Bone marrow (tissue), 2 donors: ENCODE measurements at places on chromosomes 2 and 18.
A peak's percentile ranks its signal among the peaks of the same experiment; 100 is the strongest.

DNA sequence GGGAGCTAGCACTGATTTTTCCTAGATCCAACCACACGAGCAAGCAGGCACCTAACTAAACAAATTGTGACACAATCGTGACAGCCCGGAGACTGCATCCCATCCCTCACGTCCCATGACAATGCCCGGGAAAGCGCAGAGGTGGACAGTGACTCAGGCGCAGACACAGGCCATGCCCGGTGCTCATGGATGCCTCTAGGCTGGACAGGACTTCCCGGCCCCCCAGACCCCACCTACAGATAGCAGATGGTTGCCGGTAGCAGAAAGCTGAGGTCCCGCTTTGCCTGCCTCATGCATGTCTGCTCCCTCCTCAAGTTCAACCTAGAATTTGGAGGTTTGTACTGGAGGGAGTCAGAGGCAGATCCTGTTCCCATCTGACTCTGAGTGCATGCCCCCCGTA is 81.0 kb downstream of the TPO start:
- DNase-seq, result no peak

- no peak for DNase-seq
Observed at GRCh38 chr2:7013471-7014160, 96.4 kb downstream of the RNF144A start.

DNA sequence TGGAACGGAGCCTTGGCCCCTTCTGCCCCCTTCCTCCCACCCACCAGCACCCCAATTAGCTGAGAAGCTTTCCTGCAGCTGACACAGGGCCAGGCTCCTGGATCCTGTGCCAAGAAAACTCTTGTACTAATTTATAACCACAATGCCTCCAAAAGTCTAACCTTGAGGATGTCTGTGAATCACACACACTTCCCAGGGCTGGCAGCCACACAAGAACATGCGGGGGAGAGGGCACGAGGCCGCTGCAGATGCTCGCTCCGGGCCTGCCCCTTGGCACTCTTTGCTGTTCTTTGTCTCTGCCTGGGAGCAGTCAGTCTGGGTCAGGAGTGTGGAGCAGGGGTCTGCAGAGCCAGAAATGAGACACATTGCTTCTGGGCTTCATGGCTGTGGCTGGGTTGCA is 62.7 kb upstream of the KIF5C start:
- DNase-seq, result no peak

DNA sequence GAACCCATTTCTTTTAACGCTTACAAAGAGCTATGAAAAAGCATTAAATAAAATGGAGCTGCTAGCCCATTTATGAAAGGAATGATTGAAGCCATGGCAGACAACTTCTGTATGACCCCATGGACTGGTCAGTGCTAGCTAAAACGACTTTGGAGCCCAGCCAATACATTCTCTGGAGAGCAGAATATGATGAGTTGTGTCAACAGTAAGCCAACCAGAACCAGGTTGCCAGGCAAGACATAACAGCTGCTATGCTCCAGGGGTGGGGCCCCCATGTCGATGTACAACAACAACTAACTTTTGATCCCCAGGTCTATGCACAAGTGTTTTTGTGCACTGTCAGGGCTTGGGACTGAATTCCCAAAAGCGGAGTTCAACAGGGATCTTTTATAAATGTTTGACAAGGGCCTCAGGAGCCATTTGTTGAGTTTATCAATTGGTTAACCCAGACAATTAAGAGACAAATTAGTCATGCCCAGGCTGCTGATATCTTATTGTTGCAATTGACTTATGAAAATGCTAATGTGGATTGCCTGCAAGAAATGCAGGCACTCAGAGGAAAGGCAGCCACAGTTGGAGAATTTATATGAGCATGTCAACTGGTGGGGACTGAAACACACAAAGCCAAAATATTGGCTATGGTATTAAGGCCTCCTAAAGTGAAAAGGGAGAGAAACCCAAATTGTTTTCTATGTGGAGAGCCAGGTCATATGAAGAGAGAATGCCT is 64.6 kb upstream of the MYO3B start:
- DNase-seq, result no peak

GRCh38 chr2:205865905-205866441 is 183.7 kb downstream of the NRP2 start:
- DNase-seq, result no peak

DNA sequence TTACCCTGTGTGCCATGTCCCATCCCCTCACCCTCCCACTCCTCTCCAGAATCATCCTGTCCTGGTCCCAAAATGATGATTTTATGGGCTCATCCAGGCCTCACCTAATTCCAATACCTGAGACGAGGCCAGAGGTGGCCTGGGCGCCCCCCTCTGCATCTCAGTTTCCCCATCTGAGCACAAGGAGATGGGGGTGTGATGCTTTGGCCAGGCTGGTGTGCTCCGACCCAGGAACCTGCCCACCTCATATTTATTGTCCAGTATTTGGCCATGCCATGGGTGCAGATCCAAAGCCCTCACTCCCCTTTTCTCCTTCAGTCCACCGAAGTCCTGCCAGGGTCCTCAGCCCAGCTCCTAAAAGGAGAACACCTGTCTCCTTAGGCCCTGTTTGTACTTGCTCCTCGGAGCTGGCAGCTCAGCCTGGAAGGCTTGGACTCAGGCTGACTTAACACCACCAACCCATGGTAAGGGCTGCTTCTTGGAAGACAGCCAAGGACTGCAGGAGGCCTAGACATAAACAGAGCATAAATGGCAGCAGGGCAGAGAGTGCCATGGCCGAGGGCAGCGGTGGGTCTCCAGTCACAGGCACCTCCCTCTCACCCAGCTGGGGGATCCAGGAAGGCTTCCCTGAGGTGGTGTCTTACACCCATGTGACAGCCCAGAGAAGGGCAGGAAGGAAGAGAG is 3.6 kb downstream of the TEX51 start:
- DNase-seq, result no peak

DNA sequence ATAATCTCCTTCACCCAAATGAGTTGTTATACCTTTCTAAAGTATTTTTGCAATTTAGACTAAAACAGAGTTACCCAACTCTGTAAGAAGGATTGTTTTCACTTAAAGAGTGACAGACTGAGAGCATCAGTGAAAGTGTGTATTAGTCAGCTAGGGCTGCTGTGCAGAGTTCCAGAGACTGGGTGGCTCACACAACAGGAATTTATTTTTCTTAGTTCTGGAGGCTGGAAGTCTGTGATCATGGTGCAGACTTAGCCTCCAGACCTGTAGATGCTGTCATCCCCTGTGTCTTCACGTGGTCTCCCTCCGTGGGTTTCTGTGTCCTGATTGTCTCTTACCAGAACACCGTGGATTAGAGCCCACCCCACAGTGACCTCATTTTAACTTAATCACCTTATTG is 40.0 kb downstream of the BCL2L11 start:
- DNase-seq, result no peak

GRCh38 chr2:122707224-122707824 is 951.9 kb downstream of the TSN start:
- no peak for DNase-seq

- DNase-seq, result no peak
Observed at GRCh38 chr2:187541086-187542085, 12.8 kb downstream of the TFPI start.

DNA sequence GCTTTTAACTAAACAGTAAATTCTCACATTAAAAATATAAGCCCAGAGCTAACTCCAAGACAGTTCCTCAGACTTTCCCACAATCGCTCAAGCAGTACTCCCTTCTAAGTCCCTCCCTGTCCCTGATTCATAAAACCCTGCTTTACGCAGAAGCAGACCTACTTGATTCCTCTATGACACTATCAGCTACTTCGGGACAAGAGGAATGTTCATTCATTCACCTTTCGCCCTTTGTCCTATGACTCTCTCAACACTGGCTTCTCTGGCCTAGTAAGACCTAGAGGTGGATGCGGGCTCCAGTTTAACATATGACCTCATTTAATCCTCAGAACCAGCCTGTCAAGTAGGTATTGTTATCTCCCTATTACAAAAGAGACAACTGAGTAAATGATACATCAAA is 10.2 kb downstream of the LPIN2 start:
- no peak for DNase-seq

GRCh38 chr2:220795705-220796104 is 776.4 kb downstream of the EPHA4 start:
- DNase-seq, result no peak

- no peak for DNase-seq
Observed at GRCh38 chr18:23890589-23890988, 124.0 kb upstream of the TTC39C start.

- DNase-seq, result no peak
Observed at GRCh38 chr2:181364492-181365170, 92.6 kb upstream of the ITGA4 start.

DNA sequence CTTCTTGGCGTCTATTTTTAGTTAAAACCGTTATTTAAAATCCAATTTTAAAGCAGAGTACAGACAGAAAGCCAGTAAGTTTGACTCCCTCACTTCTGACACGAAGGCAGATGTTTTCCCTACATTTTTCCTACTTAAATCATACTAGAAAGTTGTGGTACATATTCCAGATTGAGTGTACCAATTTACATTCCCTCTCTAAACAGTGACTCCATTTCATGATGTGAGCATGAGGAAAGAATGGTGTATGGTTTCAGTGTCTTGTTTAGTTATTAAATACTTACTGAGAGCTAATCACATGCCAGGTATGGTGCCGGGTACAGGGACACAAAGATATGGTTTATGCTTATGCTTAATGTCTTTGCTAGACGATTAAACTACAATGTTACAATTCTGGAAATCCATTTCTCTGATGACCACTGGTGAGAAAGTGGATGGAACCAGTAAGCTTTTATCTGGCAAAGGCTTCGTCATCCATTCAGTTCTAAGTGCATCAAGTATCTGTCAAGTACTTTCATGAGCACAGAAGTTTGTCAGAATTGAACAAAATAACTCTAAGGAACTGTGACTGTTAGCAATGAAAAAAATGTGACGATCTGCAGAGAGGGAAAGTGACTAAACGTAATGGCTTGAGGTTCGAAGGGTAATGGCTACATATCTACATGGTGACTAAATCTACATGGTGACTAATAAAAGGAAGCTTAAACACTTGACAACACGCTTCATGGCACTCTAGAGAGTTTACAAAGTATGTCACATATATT is 25.7 kb downstream of the MAP4K3 start:
- DNase-seq, result peak; percentile 34
